HTR-8/SVneo (cell line): ENCODE measurements at places on chromosomes 2 and 18.

DNA sequence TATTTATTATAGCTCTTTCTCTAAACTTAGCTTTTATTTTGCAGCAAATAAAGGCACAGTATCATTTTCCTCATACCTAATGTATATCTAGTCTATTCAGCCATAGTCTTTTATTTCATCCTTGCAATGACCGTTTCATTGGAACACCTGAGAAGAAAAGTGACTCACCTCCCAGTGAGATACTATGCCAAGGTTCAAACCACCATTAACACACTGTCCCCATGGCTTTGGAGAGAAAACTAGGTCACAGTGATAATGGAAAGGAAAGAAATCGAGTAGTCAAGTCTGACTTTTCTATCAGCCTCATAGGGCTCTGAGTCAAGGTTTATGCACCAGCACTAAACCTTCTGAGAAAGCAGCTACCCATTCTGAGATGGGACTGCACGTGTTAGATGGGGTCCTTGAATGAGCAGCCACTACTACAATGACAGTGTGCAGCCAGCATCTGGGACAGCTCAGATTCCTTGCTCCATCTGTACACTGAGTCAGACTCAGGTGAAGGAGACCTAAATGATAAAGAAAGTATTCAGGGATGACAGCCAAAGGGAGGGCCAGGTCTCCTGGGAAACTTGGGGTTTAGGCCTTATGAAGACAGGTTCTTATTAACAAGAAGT is 971.1 kb upstream of the ACVR2A start:
- DNase-seq = no peak

- no peak for DNase-seq
Measured at GRCh38 chr2:164810843-164811242, 30.8 kb downstream of the COBLL1 start.

DNA sequence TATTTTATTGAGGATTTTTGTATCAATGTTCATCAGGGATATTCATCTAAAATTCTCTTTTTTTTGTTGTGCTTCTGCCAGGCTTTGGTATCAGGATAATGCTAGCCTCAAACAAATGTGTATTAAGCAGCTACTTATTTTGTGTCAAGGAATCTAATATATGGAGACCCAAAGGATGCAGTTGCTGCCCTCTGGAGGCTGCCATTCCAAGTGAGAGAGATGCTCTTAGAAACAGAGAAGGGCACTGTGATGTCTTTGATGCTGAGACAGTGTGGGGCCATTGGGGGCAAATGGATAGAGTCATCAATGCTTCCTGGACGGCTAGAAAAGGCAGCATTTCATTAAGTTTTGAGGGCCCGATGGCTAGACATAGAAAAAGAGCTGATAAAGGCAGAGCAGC is 292.6 kb downstream of the SETBP1 start:
- no peak for DNase-seq

DNA sequence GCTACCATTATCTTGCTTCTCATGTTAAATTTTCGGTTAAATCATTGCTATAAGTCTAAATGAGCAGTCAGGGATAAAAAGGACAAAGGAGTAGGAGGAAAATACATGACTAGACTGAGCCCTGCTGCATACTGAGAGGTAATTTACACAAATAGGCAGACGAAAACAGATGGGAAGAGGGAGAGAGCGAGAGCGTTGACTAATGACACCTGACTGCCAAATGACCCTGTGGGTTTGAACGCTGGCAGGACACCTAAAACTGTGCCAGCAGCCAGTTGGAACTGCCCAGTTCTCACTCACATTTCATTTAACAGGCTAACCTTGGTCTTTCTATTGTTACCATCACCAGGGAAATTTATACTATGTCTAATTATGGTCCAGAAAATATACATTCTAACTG is 978.2 kb downstream of the CPS1 start:
- no peak for DNase-seq

- DNase-seq = no peak
Measured at GRCh38 chr2:233367586-233367985, 13.3 kb downstream of the DGKD start.
